ENCODE measurements at places on chromosomes 5 and 9. TPM values are rescaled to one million over a fixed set of nuclear protein-coding genes. Genes with fewer than 3 reads are reported as not detected.

DNA sequence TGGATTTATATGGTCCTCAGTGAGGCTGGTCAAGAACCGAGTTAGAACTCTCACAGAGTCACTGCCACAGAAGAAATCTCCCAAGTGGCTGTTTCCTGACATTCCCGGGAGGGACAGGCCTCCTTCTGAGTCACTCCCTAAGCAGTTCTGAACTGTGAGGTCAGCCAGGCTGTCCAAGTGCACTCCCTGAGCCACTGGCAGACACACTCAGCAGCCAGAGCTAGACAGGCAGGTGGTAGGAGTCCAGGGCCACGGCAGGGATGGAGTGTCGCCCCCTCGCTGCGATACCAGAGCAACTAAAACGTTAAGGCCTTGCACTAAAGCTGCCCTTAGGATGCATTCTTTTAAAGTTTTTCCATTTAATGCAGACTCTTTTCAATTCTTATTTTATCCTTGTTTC is 3.4 kb downstream of the IL4 start:
- no peak for DNase-seq

DNA sequence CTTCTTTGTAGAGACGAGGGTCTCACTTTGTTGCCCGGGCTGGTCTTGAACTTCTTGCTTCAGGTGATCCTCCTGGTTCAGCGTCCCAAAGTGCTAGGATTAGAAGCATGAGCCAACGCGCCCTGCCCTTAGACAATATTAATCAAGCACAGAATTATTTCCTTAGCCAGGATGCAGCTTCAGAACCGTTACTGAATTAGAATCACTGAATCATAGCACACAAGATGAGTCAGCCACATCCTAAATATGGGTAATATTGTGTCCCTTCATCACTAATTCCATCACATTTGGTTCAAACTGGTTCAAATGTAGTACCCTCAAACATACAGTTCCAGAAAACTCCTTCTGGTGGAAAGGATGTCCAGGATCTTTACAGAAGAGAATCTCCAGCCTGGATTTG is 82.7 kb downstream of the BNC2 start:
- DNase-seq = no peak

- DNase-seq = no peak
Measured at GRCh38 chr9:117413346-117414219, 1.3 kb downstream of the ASTN2 start.

GRCh38 chr9:126327714-126328185 is 1.1 kb downstream of the MVB12B start:
- DNase-seq = peak; percentile 73

- DNase-seq = no peak
Measured at GRCh38 chr9:115715666-115716065, 437.9 kb upstream of the PAPPA start.

GRCh38 chr9:32573821-32574220 is 862 bp upstream of the NDUFB6 start:
- no peak for DNase-seq

- no peak for DNase-seq
Measured at GRCh38 chr5:117182104-117182503, 607.5 kb upstream of the SEMA6A start.

DNA sequence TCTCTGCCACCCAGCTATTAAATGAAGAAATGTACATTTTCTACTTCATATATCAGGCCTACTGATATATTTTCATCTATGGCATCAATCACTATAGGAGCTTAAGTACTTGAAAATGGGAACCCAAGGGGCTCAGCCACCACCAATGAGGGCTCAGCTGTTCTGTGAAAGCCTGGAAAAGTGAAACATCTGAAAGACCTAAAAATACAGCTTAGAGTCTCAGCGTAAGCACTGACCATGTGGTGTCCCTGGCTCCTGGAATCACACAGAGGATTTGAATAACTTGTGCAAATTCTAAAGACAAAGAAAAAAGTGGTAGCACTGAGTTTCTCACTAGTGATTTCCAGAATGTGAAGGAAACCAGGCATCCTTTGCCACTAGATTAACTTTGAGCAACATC is 64.5 kb downstream of the PTPRD start:
- peak; percentile 33 for DNase-seq

- DNase-seq = no peak
Measured at GRCh38 chr5:67925511-67925910, 290.0 kb upstream of the PIK3R1 start.

- no peak for DNase-seq
Measured at GRCh38 chr5:58860680-58861079, 277.8 kb downstream of the RAB3C start.

DNA sequence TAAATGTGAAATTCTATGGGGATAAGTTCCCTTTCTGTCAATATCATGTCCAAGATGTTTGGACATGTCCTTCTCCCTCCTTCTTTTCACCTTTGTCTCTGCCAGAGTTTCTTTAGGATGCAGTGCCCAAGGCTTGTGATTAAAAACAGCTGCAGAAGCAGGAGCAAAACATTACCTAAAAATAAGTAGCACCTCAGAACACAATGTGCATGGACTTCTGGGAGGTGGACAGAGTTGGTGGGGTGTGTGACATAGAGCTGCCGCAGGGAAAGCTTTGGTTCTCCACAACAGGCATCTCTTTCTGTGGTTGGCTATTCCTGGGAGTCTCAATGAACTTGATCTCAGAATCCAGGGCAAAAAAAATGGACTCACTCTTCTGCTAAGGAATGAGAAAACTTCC is 97.0 kb downstream of the SEC61B start:
- no peak for DNase-seq

- peak; percentile 44 for DNase-seq
Measured at GRCh38 chr9:77848404-77848803, 183.2 kb downstream of the GNAQ start.

DNA sequence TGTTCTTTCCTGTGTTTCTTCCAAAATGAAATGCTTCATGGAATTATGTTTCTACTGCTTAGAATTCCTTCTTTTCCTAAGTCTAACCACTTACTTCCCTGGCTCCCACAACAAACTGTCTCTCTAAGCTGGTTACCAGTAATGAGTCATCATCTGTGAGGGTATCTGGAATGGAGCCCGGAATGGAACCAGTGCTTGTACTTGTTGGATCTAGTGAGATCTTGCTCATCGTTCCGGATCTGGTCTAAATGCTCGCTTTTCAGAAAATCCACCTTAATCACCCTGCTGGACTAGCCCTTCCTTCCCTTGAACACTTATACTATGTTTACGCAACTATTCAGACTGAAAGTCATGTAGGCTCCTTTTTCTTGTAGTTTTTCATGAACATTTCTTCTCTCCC is 184.8 kb downstream of the PBX3 start:
- peak; percentile 39 for DNase-seq

DNA sequence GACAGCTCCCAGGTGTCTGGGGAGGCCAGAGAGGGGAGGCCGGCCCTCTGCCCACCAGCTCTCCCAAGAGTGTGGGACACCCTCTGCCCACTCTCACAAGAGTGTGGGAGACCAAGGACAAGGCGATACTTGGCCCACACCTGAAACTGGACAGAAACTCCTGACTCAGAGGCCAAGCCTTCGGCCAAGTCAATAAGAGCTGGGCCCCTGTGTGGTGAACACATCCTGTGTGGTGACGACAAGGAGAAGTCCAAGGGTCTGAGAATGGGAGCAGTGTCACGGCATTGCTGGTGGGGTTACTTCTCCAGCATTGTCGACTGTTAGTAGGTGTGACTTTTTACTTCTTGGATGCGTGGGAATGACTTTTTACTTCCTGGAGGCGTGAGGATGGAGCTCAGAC is 14.6 kb upstream of the F2RL1 start:
- no peak for DNase-seq

GRCh38 chr9:85041466-85042137 is 372.1 kb downstream of the NTRK2 start:
- DNase-seq = no peak

DNA sequence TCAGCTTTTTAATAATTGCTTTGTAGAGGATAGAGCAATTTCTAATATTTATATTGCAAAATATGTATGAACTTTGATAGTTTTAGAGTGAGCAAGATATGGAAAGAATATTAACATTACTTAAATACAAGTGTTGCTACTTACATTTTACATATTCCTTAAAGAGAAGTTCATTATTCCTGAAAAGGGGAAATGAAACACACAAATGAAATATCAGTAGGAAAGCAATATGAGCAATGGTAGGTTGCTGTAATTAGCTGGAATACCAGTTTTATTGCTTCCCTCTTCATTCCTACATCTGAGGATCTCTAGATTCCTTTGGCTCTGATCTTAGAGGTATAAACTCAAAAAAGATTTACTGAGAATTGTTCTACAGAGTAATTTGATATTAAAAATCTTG is 414.1 kb downstream of the FAM170A start:
- DNase-seq = no peak

DNA sequence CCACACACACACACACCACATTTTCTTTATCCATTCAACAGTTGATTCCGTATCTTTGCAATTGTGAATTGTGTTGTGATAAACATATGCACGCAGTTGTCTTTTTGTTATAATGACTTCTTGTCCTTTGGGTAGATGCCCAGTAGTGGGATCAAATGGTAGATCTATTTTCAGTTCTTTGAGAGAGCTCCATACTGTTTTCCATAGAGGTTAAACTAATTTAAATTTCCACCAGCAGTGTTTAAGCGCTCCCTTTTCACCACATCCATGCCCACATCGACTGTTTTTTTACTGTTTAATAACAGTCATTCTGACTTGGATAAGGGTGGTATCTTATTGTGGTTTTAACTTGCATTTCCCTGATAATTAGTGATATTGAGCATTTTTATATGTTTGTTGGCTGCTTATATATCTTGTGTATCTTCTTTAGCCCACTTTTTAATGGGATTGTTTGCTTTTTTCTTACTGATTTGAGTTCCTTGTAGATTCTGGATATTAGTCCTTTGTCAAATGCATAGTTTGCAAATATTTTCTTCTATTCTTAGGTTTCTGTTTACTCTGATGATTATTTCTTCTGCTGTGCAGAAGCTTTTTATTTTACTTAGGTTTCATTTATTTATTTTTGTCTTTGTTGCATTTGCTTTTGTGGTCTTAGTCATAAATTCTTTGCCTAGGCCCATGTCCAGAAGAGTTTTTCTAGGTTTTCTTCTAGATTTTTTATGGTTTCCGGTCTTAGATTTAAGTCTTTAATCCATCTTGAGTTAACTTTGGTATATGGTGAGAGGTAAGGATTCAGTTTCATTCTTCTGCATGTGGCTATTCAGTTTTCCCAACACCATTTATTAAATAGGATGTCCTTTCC is 82.4 kb downstream of the SH3RF2 start:
- no peak for DNase-seq

GRCh38 chr9:134829356-134829937 is 51.2 kb upstream of the FCN2 start:
- DNase-seq = no peak

PCDHB12 gene
- total RNA-seq = 10.7 TPM

RLN2 gene
- total RNA-seq = 0.66 TPM

IGFBPL1 gene
- 14.8 TPM for total RNA-seq

NKD2 gene
- total RNA-seq = 11.2 TPM

PHAX gene
- 64.5 TPM for total RNA-seq

MLANA gene
- 0.20 TPM for total RNA-seq

TOMM5 gene
- total RNA-seq = 99.8 TPM
